ENCODE measurements at places on chromosomes 5 and 9. TPM values are rescaled to one million over a fixed set of nuclear protein-coding genes. Genes with fewer than 3 reads are reported as not detected.

DNA sequence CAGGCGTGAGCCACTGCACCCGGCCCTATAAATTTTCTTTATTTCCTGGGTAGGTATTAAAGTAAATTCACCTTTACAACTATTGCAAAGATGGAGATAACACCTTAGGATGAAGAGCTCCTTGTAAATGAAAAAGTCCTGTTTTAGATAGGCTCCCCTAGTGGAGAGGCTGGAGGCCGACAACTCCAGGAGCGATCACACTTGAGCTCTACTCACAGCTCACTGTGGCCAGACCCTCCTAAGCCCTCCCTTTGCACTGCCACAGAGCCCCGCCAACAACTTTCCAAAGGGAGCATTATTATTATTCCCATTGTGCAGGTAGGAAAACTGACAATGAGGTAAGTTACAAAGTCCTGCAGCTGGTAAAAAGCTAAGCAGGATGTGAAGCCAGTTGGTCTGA, 139.1 kb upstream of the ERCC6L2 start:
- no peak for DNase-seq

GRCh38 chr5:138605254-138605972, 30.2 kb upstream of the HSPA9 start:
- no peak for DNase-seq

GRCh38 chr9:118635416-118635815, 733.8 kb downstream of the BRINP1 start:
- no peak for DNase-seq

DNA sequence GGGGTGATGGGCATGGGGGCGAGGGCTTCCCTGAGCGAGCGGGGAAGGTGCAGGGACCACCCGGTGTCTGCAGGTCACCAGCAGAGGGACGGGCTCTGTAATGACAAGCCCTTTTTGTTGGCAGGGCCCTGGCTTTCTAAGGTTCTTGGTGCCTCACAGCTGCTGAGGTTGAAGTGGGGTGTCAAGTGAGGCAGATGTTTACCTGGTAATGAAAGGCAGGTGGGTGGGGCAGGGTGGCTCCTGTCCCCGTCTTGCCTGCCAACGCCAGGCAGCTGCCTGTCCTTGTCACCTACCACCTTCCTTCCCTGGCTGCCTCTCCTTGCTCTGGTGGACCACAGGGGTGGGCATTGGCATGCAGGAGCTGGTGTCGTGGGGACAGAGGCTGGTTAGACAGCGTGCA, 41.0 kb upstream of the SEMA4D start:
- no peak for DNase-seq

DNA sequence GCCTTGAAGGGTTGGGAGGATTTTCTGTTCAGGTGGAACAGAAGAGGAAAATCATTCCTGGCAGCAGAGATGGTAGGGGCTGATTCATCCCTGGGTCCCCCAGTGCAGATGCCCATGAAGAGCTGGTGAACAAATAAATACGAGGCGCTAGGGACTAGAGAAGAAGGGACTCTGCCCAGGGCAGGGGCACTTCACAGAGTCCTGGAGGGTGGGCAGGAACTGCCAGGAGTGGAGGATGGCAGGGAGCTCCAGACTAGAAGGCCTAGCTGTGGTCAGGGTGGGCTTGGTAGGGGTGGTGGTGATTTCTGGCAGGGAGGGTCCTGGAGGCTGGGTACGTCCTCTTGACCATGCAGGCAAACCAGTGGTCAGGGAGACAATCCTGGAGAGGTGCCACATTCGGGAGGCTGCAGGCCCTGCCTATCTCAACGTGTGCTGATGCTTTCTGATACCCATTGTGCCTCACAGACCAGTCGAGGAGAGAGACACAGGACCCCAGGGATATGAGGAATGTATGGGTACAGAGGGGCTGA, 69.9 kb downstream of the CRB2 start:
- no peak for DNase-seq

GRCh38 chr5:67063791-67064190, 132.8 kb downstream of the CD180 start:
- DNase-seq, result peak; percentile 9

GRCh38 chr5:128613128-128613527, 75.1 kb upstream of the FBN2 start:
- DNase-seq, result no peak

- no peak for DNase-seq
These were observed 140.5 kb upstream of the ACOT12 start for GRCh38 chr5:81534441-81534840.

GRCh38 chr5:1873243-1873959, 9.3 kb downstream of the IRX4 start:
- no peak for DNase-seq

- no peak for DNase-seq
These were observed 111.4 kb downstream of the DCP2 start for GRCh38 chr5:113087976-113088514.

The PCDHB10 gene
- total RNA-seq, result 4.5 TPM

Data from H4 (cell line).